Breast epithelium (tissue), 4 donors: ENCODE measurements at places on chromosomes 16 and 17.
A peak's percentile ranks its signal among the peaks of the same experiment; 100 is the strongest.

GRCh38 chr17:50953831-50954601 lies 87.9 kb upstream of the TOB1 start:
- H3K36me3 ChIP-seq: no peaks in the 10 kb centered on the region
- H3K27ac ChIP-seq: peak overlapping the region; percentile 76
- H3K4me3 ChIP-seq: peak overlapping the region; percentile 15

DNA sequence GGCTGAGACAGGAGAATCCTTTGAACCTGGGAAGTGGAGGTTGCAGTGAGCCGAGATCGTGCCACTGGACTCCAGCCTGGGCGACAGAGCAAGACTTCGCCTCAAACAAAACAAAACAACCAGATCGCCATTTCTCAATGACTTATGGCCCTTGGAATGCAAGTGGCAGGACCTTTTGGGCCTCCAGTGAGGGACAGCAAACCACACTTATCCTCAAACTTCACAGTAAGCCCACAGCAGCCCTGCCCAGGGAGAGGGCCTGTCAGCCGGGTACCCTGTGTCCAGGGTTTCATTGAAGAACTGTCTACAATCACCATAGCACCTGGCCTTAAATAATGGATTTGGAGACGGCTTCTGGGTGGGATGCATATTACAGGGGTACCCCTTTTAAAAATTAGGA lies 11.7 kb downstream of the TRAF4 start:
- no peak overlapping the region for H3K4me3 ChIP-seq
- no peaks in the 10 kb centered on the region for H3K36me3 ChIP-seq
- no peaks in the 10 kb centered on the region for H3K4me1 ChIP-seq
- no peak overlapping the region for H3K27ac ChIP-seq
- H3K27me3 ChIP-seq: no peaks in the 10 kb centered on the region

DNA sequence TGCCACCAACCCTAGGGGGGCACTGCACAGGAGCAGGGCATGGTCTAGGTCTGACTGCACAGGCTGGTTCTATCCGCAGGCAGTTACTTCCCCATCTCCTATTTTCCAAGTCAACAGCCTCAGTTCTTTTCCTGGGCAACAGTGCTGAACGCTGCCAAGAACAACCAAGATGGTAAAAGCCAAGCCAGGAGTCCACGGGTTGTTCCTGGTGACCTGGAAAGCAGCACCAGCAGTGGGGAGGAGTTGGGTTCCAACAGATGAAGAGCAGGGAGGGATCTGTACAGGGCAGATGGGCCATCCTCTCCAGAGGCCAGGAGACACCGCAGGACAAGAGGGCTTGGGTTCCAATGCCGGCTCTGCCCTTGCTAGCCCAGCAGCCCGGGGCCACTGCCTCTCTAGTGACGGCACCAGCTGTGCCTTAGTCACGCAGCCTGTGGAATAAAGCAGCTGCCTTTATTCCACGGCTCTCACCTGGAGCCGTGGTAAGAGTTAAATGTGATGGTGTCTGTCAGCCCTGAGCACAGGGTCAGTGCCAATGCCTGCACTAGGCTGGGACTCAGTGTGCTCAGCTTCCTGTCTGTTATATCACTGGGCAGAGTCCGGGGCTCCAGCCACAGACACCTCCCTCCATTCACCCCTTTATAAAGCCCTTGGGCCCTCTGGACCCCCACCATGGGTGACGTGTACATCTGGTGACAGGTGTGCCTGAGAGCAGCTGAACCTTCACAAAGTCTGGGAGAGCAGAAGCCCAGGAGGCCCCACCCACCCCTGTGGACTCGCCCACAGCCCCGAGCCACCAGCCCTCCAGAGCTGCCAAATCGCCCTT lies 44.9 kb downstream of the MARF1 start:
- H3K36me3 ChIP-seq: peaks cover 26% of the 10 kb centered on the region
- H3K4me3 ChIP-seq: no peak overlapping the region
- H3K27ac ChIP-seq: no peak overlapping the region
- no peaks in the 10 kb centered on the region for H3K4me1 ChIP-seq

- no peaks in the 10 kb centered on the region for H3K27me3 ChIP-seq
- DNase-seq: no peak
- peaks cover 14% of the 10 kb centered on the region for H3K4me1 ChIP-seq
- H3K4me3 ChIP-seq: no peak overlapping the region
- no peaks in the 10 kb centered on the region for H3K36me3 ChIP-seq
Measured at GRCh38 chr16:28183484-28183883, 28.3 kb downstream of the XPO6 start.

- peak overlapping the region; percentile 90 for H3K4me3 ChIP-seq
- H3K27ac ChIP-seq: peak overlapping the region; percentile 73
- DNase-seq: no peak
- peaks cover 3% of the 10 kb centered on the region for H3K36me3 ChIP-seq
Measured at GRCh38 chr17:82065193-82065637, 389 bp downstream of the DUS1L start.

GRCh38 chr16:5601957-5602356 lies 504.4 kb upstream of the EEF2KMT start:
- H3K27ac ChIP-seq: no peak overlapping the region
- no peaks in the 10 kb centered on the region for H3K36me3 ChIP-seq
- H3K27me3 ChIP-seq: no peaks in the 10 kb centered on the region
- H3K4me1 ChIP-seq: no peaks in the 10 kb centered on the region
- DNase-seq: no peak

GRCh38 chr17:35387496-35387895 lies 14.1 kb upstream of the SLFN11 start:
- H3K4me1 ChIP-seq: no peaks in the 10 kb centered on the region
- no peaks in the 10 kb centered on the region for H3K27me3 ChIP-seq
- no peak overlapping the region for H3K4me3 ChIP-seq
- no peak for DNase-seq
- no peaks in the 10 kb centered on the region for H3K36me3 ChIP-seq

DNA sequence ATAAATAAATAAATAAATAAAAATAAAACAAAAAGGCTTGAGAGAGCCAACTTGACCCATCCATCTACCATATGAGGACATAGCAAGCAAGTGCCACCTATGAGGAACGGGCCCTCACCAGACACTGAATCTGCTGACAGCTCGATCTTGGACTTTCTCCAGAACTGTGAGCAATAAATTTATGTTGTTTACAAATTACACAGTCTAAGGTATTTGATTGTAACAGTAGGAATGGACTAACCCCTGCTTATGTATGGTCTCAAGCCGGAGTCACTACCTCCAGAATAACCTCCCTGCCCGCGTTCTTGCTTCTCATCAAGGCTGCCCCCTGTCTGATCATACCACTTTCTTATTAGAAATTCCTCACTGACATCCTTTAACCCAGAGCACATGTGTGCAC lies 9.9 kb downstream of the SLC5A11 start:
- no peaks in the 10 kb centered on the region for H3K36me3 ChIP-seq
- H3K27ac ChIP-seq: no peak overlapping the region
- H3K4me1 ChIP-seq: no peaks in the 10 kb centered on the region

DNA sequence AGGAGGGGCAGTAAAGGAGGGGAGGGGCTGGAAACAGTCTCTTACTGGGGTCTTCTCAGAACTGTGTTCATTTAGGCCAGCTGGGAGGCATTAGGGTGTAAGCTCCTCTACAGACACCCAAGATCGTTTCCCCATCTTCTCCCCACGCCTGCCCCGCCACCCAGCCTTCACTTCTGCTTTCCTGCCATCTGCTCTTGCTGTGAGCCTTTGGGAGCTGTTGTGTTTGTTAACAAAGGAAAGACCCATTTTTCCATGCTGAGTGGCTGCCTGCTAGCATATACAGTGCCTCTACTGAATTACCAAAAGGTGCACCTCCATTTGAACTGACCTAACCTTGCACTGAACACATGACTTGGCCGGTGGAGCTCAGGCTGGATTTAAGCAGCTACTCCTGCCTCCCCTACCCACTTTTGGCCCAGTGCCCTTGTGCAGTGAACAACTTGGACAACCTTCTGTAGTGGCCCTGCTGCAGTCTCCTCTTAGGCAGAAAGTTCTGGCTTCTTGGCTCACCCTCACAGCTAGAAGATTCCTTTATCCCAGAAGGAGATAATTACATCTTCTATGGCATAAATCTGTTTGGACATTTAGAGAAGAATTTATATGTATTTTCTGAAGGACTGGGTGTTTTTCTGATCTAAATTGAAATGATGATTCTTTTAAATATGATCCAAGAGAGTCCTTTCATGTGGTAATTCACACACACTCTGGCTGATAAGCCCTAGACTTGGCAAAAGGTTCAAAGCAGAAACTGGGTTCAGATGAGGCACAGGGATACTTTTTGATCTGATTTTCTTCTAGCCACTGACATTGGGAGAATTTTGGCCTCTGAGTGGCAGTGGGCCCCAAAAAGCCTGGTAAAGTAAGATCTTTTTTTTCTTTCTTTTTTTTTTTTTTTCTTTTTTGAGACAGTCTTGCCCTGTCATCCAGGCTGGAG lies 81.9 kb upstream of the HNF1B start:
- H3K36me3 ChIP-seq: no peaks in the 10 kb centered on the region
- H3K27ac ChIP-seq: no peak overlapping the region
- DNase-seq: no peak
- H3K4me3 ChIP-seq: no peak overlapping the region

DNA sequence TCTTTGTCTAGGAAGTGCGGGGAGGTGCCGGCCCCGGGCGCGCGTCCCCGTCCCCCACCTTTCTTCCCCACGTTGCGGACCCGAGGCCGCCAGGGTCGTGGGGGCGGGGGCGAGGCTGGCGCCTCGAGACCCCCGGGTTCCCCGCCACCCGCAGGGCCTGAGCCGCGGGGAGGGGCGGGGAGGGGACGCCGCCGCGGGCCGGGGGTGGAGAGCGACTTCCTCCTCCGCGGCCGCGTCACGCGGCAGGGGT lies 1.8 kb upstream of the ACTG1 start:
- no peaks in the 10 kb centered on the region for H3K27me3 ChIP-seq
- H3K4me1 ChIP-seq: peaks cover 6% of the 10 kb centered on the region
- no peak for DNase-seq
- H3K4me3 ChIP-seq: peak overlapping the region; percentile 92
- H3K36me3 ChIP-seq: no peaks in the 10 kb centered on the region

GRCh38 chr17:38893113-38893512 lies 23.3 kb downstream of the LASP1 start:
- no peaks in the 10 kb centered on the region for H3K36me3 ChIP-seq
- H3K4me3 ChIP-seq: no peak overlapping the region
- H3K27me3 ChIP-seq: no peaks in the 10 kb centered on the region
- no peak for DNase-seq
- peak overlapping the region; percentile 64 for H3K27ac ChIP-seq

- H3K27me3 ChIP-seq: no peaks in the 10 kb centered on the region
- no peaks in the 10 kb centered on the region for H3K36me3 ChIP-seq
- DNase-seq: no peak
- no peak overlapping the region for H3K27ac ChIP-seq
- H3K4me3 ChIP-seq: no peak overlapping the region
Measured at GRCh38 chr17:74404789-74405188, 27.1 kb upstream of the GPRC5C start.

- no peaks in the 10 kb centered on the region for H3K4me1 ChIP-seq
- DNase-seq: no peak
- H3K36me3 ChIP-seq: no peaks in the 10 kb centered on the region
- H3K27ac ChIP-seq: no peak overlapping the region
- H3K27me3 ChIP-seq: no peaks in the 10 kb centered on the region
Measured at GRCh38 chr16:55917373-55918160, 42.4 kb upstream of the CES5A start.

- DNase-seq: no peak
- H3K4me3 ChIP-seq: no peak overlapping the region
- no peaks in the 10 kb centered on the region for H3K4me1 ChIP-seq
- H3K27ac ChIP-seq: no peak overlapping the region
Measured at GRCh38 chr16:85422632-85423550, 190.2 kb upstream of the GSE1 start.

DNA sequence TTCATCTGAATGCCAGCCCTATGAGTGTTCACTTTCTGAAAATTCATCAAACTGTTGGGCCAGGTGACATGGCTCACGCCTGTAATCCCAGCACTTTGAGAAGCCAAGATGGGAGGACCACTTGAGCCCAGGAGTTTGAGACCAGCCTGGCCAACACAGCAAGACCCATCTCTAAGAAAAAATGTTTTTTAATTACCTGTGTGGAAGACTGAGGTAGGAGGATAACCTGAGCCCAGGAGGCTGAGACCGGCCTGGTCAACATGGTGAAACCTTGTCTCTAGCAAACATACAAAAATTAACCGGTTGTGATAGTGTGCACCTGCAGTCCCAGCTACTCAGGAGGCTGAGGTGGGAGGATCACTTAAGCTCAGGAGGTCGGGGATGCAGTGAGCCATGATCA lies 10.3 kb downstream of the MYH11 start:
- no peaks in the 10 kb centered on the region for H3K4me1 ChIP-seq
- H3K27me3 ChIP-seq: no peaks in the 10 kb centered on the region
- no peaks in the 10 kb centered on the region for H3K36me3 ChIP-seq
- H3K4me3 ChIP-seq: no peak overlapping the region

- peak overlapping the region; percentile 55 for H3K4me3 ChIP-seq
- peak overlapping the region; percentile 97 for H3K27ac ChIP-seq
Measured at GRCh38 chr17:38464723-38465390, 36.6 kb downstream of the ARHGAP23 start.

DNA sequence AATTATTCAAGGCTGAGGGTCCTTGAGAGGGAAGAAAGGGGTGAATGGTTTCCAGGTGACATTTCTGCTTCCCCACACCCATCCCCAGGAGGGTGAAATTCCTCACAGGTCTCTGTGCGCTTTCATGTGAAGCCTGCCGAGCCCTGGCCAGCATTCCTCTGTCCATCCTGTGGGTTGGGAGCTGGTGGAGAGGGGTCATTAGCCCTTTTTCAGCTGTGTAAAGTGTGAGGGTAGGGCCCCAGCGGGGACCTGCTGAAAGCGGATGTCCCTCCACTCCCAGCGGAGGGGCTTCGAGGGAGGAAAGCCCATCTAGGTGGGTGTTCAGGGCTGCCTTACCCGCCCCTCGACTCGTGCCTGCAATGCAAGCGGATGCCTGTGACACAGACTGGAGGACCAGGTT lies 53.3 kb upstream of the DLX4 start:
- H3K36me3 ChIP-seq: no peaks in the 10 kb centered on the region
- no peak overlapping the region for H3K4me3 ChIP-seq
- H3K4me1 ChIP-seq: no peaks in the 10 kb centered on the region
- no peak overlapping the region for H3K27ac ChIP-seq

DNA sequence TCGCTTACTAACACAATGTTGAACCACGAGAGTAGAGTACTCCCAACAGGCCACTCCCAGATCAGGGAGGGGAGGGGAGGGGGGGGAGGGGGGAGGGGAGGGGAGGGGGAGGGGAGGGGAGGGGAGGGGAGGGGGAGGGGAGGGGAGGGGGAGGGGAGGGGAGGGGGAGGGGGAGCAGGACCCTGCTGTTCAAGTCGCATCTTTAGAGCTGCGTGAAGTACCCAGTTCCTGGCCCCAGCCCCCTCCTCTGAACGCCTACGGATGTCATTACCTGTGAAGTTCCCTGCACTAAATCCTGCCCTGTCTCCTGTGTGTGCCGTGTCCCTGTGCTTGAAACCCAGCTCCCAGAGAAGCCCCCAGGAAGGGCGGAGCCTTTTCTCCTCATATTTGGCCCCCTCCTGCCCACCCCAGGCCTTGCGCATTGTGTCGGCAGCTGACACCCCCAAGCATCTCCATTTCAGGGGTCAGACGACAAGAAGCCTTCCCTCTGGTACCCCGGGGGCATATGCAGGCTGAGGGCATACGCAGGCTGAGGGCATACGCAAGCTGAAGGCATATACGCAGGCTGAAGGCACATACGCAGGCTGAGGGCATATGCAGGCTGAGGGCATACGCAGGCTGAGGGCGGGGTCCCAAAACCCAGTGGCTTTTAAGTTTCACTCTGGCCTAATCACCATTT lies 330.2 kb downstream of the C16orf95 start:
- no peaks in the 10 kb centered on the region for H3K36me3 ChIP-seq
- H3K4me3 ChIP-seq: no peak overlapping the region
- DNase-seq: no peak
- H3K4me1 ChIP-seq: no peaks in the 10 kb centered on the region
- H3K27ac ChIP-seq: no peak overlapping the region
- H3K27me3 ChIP-seq: peaks cover 10% of the 10 kb centered on the region

- peaks cover 25% of the 10 kb centered on the region for H3K4me1 ChIP-seq
- no peaks in the 10 kb centered on the region for H3K36me3 ChIP-seq
- H3K27ac ChIP-seq: peak overlapping the region; percentile 99
- no peaks in the 10 kb centered on the region for H3K27me3 ChIP-seq
Measured at GRCh38 chr16:85615014-85615851, 2.1 kb downstream of the GSE1 start.
